ENCODE measurements at places on chromosomes 3 and 15.

- no peak for DNase-seq
These were observed 166.7 kb downstream of the SQOR start for GRCh38 chr15:45801543-45801942.

- no peak for DNase-seq
These were observed 279.1 kb upstream of the ICE2 start for GRCh38 chr15:60757831-60758570.

- no peak for DNase-seq
These were observed 2.2 kb upstream of the B3GALNT1 start for GRCh38 chr3:161107311-161107710.

DNA sequence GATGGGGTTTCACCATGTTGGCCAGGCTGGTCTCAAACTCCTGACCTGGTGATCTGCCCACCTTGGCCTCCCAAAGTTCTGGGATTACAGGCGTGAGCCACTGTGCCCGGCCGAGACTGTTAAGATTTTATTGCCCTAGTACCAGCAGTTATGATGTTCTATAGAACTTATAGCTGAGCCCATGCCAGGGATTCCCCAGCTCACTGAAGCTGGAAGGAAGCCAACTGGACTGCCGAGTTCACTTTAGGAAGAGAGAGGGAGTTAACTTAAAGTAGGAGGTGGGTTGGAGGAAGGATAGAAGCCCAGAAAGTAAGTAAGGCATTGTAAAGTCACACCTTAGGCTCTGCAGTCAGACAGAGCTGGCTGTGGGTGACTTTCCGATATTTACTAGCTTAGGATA, 101.1 kb upstream of the BOC start:
- DNase-seq: no peak

DNA sequence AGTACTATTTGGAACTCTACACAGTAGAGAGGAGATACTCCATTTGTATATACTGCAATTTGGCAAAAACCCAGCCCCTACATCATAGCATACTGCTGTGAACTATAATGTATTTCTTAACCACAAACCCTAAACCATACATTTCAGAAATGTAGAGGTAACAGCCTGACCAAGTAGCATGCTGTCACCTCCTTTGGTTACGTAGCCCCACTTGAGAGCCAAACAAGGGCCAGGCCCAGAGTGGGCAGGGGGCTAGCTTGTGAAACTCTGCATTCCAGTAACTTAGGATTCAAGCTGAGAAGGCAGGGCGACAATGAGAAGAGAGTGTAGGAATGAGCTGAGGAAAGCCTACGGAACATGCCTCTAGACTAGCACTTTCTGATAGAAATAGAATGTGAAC, 135.8 kb downstream of the GREM1 start:
- no peak for DNase-seq

DNA sequence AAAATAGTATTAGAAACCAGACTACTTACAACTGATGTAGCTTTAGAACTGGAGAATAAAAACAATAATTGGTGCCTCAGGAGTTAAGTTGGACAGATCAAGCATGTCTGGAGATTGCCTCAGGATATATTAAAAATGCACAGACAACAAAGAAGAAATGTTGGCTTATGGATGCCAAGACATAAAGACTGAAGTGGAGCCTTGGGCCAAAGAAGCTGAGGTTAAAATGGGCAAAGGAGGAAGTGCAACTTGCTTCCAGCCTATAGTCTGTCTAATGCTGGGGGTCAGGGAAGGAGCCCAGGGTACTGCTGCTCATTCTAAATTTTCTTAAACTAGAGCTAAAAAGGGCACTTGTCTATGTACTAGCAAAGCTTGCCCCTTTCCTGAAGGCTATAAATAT, 77.5 kb downstream of the ESYT3 start:
- no peak for DNase-seq

DNA sequence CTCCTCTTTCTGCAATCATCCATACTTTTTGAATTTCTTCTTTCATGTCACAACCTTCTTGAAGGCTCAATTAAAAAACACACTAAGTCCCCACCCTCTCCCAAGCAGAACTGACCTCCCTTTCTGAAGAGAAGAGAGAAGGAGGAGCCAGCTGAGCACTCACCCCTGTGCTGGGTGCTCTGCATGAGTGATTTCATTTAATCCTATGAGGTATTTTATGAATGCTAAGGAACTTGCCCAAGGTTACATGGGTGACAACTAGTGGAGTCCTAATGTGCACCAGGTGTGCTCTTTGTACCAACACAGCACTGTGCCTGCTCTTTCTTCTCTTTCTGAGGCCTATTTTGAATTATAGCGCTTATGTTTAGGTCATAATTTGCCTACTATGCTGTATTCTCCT, 135.6 kb downstream of the DUT start:
- DNase-seq: no peak

DNA sequence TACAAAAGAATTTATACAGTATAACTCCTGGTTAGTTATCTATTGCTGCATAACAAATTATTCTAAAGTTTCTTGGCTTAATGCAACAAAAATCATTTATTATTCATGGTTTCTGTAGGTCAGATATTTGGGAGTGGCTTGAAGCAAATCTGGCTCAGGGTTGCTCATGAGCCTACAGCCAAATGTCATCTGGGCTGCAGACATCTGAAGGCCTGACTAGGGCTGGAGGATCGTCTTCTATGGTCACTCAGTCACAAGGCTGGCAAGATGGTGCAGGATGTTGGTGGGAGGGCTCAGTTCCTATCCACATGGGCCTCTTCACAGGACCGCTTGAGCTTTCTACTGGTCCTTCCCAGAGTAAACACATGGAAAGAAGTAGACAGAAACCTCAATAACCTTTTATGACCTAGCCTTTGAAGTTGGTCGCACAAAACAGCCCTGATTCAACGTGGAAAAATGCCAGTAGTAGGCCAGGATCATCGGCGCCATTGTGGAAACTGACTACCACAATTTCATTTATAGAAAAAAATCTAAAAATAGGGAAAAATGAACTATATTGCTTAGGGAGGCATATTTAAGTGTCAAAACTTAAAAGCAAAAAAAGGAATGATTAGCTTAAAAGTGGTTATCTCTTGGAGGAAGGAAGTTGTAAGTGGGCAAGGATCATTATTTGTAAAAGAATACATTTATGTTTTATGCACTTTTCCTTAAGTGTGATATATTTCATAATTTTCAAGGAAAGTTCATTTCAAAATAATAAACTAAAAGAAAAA, 9.9 kb upstream of the MITF start:
- DNase-seq: no peak

GRCh38 chr3:129745253-129745652, 138.8 kb upstream of the PLXND1 start:
- DNase-seq: no peak

DNA sequence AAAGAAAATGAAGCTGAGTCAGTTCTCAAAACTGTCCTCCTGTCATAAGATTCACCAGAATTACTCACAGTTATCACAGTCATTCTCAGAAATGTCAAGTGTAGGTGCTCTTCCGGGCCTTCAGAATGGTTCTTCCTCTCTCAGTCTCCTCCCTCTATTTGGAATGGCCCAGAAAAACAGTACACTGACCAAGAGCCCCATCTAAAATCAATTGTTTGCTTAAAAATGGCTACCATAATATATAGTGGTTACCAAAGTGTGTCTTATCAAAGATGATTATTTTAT, 99.8 kb downstream of the MECOM start:
- DNase-seq: no peak

- no peak for DNase-seq
These were observed 73.4 kb downstream of the SERPINI1 start for GRCh38 chr3:167808910-167809309.

GRCh38 chr3:94184781-94185180, 121.9 kb downstream of the NSUN3 start:
- DNase-seq: no peak

DNA sequence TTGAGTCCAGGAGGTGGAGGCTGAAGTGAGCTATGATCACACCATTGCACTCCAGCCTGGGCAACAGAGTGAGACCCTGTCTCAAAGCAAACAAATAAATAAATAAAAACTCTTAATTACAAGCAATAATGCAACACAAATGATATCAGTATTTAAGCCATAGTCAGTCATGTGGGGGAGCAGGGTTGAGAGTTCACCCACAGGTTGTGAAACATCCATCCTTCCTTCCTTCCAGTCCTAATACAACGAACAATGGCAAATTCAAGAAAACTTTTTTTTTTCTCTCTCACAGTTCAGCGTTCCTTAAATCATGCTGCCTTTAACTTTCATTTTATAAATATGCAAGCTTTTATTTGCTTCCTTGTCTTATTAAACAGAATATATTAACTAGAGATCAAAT, 24.1 kb downstream of the ZNF592 start:
- no peak for DNase-seq

- no peak for DNase-seq
These were observed 160.1 kb downstream of the PDE8A start for GRCh38 chr15:85141726-85142125.

- no peak for DNase-seq
These were observed 21.3 kb downstream of the PRR23A start for GRCh38 chr3:138984816-138985215.

DNA sequence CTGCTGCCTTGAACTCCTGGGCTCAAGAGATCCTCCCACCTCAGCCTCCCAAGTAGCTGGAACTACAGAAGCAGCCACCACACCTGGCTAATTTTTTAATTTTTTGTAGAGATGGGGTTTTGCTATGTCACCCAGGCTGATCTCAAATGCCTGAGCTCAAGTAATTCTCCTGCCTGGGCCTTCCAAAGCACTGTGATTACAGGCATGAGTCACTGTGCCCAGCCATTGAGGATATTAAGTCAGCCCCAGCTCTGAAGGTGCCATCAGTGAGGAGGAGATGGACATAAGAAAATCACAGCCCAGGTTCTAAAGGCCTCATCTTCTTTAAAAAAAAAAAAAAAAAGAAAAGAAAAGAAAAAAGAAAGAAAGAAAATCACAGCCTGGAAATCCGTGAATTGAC, 26.6 kb upstream of the PSTPIP1 start:
- DNase-seq: no peak

Data from activated naive CD4-positive, alpha-beta T cell (primary cell).